ENCODE measurements at places on chromosomes 16 and 17.

- no peak for DNase-seq
Measured at GRCh38 chr16:87635541-87636049, 33.3 kb downstream of the JPH3 start.

DNA sequence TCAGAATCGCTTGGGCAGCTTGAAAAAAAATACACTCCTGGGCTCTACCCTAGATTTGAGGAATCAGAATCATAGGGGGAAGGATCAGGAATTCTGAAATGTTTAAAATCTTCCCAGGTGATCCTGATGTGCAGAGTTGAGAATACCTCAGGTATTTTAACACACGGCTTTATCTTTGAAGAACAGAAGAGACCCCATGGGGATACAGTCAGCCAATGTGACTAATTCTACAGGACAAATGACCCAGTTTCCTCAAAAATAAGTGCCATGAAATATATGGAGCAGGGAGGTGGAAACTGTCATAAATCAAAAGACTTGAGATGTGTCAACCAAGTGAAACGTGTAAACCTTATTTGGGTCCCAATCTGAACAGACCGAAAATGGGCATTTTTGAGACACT, 52.7 kb downstream of the CCDC42 start:
- no peak for DNase-seq

- DNase-seq: no peak
Measured at GRCh38 chr17:69326377-69327059, 415 bp downstream of the ABCA5 start.

DNA sequence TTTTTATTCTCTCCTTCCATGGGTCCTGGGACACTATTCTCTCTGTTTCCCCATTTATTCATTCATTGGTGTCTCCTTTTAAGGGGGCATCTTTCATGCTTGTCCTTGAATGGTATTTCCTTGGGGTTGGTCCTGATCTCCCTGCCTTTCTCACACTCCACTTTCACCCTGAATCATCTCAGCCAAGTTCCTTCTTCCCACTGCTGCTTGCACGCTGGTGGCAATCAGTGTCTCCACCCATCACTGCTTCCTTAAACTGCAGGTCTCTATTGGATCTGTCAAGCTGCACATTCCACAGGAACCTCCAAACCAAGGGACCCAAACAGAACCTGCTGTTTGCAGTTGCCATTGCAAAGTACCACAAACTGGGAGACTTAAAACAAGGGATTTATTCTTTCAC, 89.3 kb upstream of the SDK2 start:
- DNase-seq: no peak

DNA sequence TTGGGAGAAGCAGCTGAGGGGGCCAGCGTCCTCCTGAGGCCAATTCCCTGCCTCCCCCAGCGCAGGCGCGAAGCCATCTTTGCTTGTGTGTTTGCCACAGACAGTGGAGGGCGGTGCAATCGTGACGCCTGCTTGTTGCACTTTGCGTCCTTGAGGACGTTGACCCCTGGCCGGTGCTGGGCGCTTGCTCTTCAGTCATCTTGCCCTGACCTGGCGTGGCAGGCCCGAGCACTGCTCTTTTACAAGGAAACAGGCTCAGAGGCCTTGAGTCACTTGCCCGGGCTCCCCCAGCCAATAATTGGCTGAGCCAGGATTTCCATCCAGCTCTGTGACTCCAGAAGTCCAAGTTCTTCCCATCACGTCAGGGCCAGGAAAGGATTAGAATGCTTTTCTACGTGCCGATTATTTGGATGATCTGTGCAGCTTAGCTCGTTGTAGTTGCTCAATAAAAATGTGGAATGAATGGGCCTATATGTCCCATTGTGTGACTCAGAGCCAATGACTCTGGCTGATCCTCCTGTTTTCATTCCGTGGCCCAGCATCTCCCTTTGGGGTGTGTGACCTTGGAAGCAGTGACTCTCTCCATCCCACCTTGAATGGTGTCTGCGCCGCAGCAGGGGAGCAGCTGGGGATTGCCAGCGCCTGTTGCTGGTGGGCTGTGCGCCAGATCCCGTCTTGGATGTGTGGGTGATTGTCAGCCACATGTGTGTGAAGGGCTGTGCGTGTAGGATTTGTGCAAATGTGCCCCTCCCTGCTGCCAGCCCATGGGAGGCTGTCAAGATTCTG, 214.1 kb downstream of the SEC14L1 start:
- DNase-seq: peak; percentile 96

DNA sequence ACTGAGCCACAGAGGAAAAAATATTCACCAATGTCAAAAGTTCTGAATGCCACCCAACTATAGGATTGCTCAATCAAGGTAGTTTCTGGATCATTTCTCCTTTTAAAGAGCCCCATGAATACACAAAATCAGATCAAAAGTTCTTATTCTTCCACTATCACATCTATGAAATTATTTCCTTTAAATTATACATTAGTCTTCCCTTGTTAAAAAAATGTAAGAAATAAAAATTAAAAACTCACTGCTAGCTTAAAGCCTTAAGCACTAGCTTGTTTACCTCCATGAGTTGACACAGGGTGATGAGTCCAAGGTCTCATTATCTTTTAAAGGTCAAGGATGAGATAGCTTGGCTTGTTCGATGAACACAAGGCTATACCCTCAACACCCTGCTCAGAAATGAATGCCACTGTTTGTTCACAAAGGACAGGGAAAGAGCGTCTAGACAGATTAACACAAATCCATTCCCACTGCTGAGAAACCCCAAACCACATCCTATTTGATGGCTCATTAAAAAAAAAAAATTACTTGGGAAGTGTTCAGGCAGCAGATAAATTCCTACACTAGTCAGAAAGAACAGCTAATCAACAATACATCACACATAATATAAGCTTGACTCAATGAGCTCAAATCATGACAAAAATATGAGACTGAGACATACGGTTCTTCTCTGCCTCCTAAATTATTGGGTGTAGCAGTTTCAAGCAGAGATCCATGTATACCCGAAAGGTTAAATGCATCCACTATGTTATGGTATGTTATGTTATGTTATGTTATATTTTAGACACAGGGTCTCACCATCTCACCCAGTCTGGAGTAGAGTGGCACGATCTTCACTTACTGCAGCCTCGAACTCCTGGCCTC, 118.9 kb downstream of the PARN start:
- DNase-seq: peak; percentile 71

DNA sequence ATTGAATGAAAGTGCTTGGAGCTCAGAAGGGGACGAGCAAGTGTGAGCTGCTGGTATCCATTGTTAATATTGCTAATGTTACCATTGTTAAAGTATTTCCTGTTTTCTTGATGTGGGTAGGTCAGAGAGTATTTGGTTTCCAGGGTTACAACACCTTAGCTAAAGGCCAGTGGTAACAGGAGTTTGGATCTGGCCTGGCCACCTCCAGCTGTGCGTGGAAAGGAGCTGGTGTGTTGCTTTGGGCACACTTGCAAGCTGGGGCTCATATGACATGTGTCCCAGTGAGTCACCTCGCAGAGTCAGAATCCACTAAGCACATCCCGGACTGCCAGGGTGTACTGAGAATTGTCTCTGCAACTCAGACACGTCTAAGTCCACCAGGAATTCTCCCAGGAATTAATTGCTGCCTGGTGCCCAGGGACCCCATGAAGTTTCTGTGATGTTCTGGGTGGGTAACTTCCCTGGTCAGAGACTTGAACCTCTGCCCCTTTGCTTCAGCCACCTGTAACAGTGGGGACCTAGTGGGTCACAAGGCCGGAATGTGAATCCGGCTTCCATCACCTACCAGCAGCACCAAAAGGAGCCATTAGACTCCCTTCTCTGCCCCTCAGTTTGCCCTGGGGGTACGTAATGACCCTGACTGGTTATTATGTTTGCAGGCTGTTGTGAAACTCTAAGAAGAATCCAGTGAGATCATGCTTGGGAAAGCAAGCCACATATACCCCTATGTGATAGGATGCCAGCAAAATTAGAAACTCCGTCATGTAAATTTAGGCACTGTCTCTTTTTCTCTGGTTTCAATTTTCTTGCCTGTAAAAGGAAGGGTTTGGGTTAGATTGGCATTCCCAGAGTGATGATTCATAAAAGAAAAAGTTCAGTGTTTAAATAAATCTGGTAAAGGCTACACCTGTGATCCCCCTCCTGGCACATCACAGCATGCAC, 12.8 kb downstream of the SLC6A2 start:
- DNase-seq: no peak

DNA sequence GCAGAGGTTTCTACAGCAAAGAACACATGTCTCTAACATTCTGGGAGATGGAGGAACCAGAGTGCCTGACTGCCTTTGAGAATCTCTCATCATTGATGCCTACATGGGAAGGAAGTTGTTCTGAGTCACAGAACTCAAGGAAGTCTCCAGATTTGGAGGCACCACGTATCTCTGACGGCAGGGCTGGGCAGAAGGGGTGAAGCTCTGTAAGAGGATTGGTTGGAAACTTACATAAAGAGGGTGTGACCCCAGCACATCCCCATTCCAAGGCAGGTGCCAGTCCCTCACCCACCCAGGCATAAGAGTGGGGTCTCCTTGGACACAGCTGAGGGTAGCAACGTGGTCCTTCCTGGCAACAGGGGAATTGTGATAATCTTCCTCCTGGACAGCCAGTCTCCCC, 17.4 kb downstream of the TNFRSF13B start:
- DNase-seq: no peak
